K562 (cell line): ENCODE measurements at places on chromosomes 7 and 10.
A peak's percentile ranks its signal among the peaks of the same experiment; 100 is the strongest.

GRCh38 chr10:26479766-26480492, 41.8 kb downstream of the APBB1IP start:
- H3K36me3 ChIP-seq: no peaks in the 10 kb centered on the region
- no peak for DNase-seq
- H3K27me3 ChIP-seq: peaks cover 4% of the 10 kb centered on the region; the same call in 1 of the 2 replicates
- H3K4me3 ChIP-seq: no peak overlapping the region

DNA sequence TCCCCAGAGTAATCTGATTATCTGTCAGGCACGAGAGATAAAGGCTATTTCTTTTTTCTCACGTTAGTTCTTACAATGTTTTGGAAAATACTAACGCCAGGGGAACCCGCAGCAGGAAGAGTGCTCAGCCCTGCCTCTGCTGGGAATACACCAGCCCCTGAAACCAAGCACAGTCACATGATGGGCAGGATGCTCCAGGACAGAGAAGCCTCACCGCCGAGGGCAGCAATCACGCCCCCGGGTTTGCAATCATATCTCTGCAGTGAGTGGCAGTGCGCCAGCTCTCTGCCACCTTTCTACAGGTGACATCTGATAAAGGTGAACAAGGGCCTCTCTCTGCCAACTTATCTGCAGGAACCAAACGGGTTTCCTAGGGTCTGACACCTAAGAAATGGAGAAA, 39.8 kb downstream of the BRI3 start:
- H3K4me3 ChIP-seq: no peak overlapping the region
- H3K36me3 ChIP-seq: no peaks in the 10 kb centered on the region; the same call in 1 of the 3 replicates
- H3K4me1 ChIP-seq: peaks cover 3% of the 10 kb centered on the region; the same call in 1 of the 2 replicates
- no peak for DNase-seq
- H3K27ac ChIP-seq: no peak overlapping the region

GRCh38 chr7:148882192-148882591, 1.9 kb downstream of the EZH2 start:
- peaks cover 23% of the 10 kb centered on the region for H3K4me1 ChIP-seq
- peak overlapping the region; percentile 96 for H3K4me3 ChIP-seq
- H3K27ac ChIP-seq: peak overlapping the region; percentile 98; the same call in 2 of the 3 replicates
- peaks cover 15% of the 10 kb centered on the region for H3K36me3 ChIP-seq
- no peaks in the 10 kb centered on the region for H3K27me3 ChIP-seq
- no peak for DNase-seq

DNA sequence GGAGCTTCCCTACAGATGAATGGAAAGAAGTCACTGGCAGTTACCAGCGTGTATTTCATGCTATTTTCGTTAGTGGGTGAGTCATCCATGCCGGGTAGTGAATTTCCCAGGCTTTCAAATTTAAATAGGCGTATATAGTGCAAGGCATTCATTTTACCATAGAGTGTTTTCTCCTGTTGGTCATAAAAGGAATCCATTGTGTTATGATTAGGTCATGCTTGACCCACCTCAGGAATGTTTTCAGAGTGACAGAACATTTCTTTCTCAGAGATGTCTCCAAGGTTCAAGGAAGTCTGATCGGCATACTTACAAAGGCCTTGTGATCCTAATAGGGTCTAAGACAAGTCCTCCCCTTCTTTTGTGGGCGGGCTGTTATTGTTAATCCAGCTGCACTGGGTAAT, 110.7 kb downstream of the AKR1D1 start:
- no peaks in the 10 kb centered on the region; the same call in 2 of the 3 replicates for H3K4me1 ChIP-seq
- H3K27ac ChIP-seq: no peak overlapping the region

GRCh38 chr7:50792342-50793119, 9.8 kb upstream of the GRB10 start:
- H3K4me3 ChIP-seq: peak overlapping the region; percentile 69
- DNase-seq: peak; percentile 81
